ENCODE measurements at places on chromosomes 7 and 10. TPM values are rescaled to one million over a fixed set of nuclear protein-coding genes. Genes with fewer than 3 reads are reported as not detected.

GRCh38 chr7:78684201-78684600, 769.3 kb downstream of the MAGI2 start:
- DNase-seq: no peak

The GNAT3 gene
- not detected for total RNA-seq

- DNase-seq: peak; percentile 94
Measured at GRCh38 chr7:138752518-138753149, 45.2 kb upstream of the TMEM213 start.

The FRG2B gene
- total RNA-seq: not detected

The PRSS2 gene
- not detected for total RNA-seq

The LRGUK gene
- total RNA-seq: 0.41 TPM

DNA sequence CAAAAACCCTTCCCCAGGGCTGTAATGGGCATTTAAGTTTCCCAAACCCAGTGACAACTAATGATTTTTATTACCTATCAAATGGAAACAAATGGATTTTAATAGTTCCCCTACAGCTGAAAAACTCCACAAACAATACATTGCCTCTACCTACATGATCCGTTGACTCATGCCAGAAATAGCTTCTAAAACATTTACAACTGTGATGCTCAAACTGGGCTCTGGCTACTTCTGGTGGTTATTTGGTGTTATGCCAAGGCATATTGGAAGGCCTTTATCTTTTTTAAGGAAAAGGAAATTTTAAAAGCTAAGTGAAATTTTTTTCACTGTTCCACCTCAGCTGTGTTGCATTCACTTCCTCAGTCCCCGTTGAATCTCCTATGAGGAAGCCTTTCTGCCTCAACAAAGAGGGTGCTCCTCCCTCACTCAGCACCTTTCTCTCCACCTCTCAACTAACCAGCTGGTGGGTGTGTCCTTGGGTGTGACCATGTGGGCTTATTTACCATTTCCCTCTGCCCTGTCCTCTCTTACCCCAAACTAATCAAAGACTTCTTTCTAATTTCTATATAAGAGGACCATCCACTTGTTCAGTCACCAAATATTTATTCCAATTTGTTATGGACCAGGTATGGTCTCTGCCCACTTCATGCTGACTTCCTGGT, 82.9 kb downstream of the PRTFDC1 start:
- DNase-seq: no peak

The LUC7L2 gene
- 136 TPM for total RNA-seq

The NDUFB8 gene
- 326 TPM for total RNA-seq

DNA sequence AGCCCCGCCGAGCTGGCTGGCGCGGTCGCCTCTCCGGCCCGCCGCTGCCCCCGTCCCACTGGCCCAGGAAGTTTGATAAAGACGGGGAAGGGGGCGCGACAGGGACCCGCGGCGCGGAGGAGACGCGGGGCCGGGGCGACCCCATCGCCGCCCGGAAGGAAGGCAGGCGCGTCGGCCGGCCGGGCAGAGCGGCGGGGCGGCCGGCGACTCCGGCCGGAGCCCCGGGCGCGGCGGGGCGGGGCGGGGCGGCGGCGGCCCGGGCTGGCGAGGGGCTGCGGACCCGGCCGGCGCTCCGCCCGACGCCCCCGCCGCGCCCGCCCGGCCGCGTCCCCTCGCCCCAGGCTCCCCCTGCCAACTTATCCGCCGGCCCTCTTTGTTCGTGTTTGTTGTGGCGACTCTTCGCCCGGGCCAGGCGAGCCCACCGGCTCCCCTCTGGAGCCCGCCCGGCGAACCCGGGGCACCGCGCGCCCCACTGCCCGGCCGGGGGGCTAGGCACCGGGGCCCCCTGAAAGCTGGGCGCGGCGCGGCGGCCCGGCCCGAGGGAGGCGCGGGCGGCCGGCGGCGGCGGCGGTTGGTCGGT, 571 bp downstream of the KDM7A start:
- DNase-seq: no peak

The FGF8 gene
- not detected for total RNA-seq

DNA sequence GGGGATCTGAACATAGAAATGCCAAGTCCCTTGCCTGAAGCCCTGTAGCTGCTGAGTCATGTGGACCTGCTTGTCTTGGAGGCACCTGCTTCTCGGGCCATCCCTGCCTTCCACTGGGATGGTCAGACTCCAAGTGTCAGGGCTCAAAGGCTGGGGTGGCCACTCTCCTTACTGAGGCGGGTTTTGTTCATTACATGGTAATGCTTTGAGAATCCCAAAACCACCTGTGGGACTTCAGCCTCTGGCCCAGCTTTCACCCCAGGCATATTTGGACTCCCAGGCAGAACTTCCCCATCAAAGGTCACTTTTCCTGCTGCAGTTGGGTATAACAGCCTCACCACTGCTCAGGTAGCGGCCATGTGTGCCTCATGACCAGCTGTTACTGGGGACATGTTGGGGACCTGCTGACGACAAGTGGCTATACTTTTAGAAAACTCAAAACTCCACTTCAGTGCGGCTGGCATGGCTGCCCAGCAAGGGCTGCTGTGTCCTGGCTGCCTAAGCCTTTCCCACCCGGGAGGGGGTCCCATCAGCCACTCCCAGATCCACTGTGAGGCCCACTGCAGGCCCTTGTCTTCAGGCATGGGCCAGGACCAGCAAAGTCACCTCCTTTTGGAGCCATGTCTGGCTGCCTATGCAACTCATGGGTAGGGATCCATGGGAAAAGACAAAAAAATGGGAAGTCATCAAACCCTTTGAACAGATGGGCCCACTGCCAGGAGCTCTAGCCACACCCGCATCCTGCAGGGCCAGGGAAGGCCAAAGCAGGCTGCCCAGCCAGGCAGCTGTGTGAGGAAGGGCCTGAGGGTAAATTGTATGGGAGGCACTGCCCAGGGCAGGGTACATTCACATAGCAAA, 96.7 kb downstream of the ARHGAP22 start:
- no peak for DNase-seq

The LEP gene
- not detected for total RNA-seq

DNA sequence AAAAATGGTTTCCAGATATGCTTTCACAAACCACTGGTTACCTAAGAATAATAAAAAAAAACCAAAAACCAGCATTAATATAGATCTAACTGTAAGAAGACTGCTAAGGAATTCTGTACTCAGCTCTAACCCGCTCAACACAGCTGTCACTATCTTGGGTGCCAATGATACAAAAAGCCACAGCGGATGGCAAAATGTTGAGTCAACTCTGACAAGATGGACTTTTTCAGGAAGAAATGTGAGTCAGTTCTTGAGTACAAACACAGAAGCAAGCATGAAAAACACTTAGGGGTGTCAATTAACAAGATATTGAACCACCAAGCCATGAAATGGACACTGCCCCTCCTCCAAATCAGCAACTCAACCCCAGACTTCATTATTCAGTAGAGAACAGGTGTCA, 55.0 kb downstream of the CTTNBP2 start:
- DNase-seq: no peak

- no peak for DNase-seq
Measured at GRCh38 chr10:6320320-6321010, 117.7 kb downstream of the PFKFB3 start.

- no peak for DNase-seq
Measured at GRCh38 chr7:111112439-111112838, 21.5 kb downstream of the LRRN3 start.

DNA sequence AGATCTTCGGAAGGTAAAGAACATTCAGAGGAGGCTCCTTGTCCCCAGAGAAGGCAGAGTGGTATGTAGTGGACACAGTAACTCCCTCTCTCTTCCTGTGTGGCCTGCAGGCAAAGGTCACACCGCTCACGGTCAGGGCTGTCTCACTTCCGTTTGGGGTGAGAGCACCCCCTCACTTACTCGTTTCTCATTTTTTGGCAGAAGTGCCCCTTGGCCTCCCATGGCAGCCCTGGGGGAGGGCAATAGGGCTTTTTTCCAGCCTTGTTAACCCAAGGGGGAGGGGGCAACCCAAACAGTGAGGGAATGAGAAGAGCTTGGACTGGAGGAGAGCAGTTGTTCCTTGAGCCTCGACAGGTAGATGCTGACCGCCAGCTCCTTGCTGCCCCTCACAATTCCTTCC, 31.8 kb upstream of the SRGN start:
- DNase-seq: no peak

DNA sequence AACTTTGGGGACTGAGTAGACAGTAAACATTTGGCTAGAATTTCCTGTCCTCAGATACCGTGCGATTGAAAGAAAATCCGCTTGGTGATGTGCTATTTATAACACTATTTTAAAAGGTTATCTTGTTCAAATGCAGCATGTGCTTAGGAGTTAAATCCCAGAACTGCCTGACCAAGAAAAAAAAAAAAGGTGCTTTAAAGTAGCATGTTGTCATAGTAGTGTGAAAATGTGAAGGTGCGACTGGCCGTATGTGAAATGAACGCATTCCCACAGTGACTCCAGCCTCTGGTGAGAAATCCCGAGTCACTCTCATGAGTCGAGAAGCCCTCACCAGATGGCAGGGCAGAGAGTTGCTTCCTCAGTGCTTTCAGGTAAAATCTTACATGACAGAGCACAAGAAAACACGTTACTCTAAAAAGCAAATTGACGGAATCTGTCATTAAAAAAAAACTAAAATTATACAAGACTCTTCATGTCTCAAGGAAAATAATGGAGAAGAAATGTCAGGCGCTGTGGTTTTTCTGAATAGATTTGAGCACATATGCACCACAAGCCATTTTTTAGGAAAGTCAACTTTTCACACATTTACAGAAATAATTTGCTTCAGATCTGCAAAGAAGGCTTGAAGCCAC, 18.4 kb upstream of the KLF6 start:
- no peak for DNase-seq

DNA sequence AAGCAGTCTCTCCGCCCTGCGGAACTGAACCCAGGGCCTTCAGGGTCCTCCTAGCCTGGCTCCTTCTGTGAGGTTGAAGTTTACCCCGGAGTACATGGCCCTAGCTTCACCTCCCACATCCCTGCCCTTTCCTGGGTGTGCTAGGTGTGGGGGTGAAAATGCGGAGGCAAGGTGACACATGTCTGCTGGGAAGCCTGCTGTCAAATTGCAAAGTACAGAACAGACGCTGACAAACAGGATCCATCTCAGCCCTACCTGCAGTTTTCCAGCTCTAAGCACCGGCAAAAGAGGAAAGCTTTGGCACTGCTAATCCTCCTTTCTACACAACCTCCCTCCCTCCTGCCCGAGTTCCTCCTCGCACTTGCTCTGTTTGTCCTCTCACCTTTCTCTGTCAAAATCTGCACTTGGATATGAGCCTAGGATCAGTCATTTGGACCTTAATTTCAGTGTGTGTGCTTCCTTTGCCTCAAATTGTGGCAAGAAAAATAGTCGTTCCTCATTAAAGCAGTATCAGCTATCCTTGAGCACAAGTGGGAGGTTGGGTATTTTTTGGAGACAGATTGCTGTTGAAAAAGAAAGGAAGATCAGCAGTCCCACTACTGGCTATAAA, 14.4 kb upstream of the GPR15LG start:
- DNase-seq: no peak

GRCh38 chr7:46972205-46972604, 609.7 kb downstream of the TNS3 start:
- no peak for DNase-seq

DNA sequence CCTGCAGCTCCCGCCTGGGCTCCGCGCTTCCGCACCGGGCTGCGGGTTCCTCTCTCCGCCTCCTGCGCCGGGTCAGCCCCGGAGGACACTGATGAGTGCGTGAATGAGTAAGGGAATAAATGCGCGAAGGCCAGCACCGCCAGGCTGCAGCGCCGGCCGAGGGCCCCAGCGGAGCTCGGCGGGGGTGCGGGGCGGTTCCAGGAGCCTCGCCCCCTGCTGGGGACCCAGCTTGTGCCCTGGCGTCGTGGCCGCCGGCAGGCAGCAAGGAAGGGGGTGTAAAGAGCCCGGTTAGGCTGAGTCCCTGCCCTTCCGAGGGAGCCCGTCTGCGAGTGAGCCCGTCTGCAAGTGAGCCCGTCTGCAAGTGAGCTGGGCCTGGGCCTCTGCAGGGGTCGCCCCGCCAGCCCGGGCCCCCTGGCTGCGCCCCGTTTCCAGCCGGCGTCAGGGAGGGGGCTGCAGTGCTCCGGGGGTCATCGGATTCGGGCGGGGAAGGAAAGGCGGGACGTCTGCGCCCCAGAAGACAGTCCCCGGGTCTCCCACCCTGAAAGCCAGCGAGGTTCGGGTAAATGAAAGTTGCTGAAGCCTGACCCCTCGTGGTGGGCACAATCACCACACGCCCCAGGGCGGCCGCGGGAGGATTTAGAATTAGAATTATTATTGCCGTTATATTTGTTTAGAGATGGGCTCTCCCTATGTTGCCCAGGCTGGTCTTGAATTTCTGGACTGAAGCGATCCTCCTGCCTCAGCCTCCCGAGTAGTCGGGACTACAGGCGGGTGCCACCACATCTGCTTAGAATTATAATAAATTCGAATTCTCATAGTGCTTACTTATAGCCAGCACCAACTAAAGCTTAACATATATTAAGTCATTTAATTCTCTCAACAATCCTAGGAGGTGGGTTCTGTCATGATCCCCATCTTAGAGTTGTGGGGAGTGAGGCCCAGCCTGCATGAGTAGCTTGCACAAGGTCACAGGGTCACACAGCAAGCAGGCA, 8.6 kb upstream of the CRYGN start:
- peak; percentile 80 for DNase-seq

All from activated naive CD4-positive, alpha-beta T cell treated with anti-CD3 and anti-CD28 coated beads, Interleukin-2, amount 50 U/mL, for 72 hours (primary cell).